Activated CD4-positive, alpha-beta T cell treated with anti-CD3 and anti-CD28 coated beads, Interleukin-2, Interleukin-6, amounts not matched to agents 100 ng/mL and 50 ng/mL, durations not matched to agents 16 hours and 8 hours (primary cell): ENCODE measurements at places on chromosomes 7 and 10.

GRCh38 chr10:118812393-118812740 lies 57.6 kb upstream of the CACUL1 start:
- DNase-seq = no peak

DNA sequence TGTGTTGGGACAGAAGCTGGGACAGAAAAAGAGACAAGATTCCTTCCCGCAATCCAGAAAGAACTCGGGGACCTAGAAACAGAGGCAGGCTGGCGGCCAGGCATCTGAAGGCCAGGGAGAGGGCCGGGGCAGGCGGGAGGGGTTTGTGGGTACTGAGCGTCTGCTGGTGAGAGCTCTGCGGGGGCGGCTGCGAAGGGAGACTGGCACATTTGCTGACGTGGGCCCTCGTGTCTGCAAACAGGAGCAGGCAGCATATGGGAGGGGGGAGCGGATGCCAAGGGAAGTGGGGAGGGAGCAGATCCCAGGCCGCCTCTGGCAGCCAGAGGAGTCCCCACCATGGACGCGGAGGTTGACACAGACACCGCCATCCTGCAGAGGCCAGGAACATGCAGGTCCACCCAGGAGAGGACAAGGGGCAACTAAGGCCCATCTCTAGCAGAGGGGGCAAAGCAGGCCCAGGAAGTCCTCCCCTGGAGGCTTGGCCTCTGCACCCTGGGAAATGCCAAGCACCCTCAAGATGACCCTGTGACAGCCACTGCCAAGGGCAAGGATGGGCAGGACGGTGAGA lies 32.2 kb downstream of the KCNH2 start:
- DNase-seq = no peak

DNA sequence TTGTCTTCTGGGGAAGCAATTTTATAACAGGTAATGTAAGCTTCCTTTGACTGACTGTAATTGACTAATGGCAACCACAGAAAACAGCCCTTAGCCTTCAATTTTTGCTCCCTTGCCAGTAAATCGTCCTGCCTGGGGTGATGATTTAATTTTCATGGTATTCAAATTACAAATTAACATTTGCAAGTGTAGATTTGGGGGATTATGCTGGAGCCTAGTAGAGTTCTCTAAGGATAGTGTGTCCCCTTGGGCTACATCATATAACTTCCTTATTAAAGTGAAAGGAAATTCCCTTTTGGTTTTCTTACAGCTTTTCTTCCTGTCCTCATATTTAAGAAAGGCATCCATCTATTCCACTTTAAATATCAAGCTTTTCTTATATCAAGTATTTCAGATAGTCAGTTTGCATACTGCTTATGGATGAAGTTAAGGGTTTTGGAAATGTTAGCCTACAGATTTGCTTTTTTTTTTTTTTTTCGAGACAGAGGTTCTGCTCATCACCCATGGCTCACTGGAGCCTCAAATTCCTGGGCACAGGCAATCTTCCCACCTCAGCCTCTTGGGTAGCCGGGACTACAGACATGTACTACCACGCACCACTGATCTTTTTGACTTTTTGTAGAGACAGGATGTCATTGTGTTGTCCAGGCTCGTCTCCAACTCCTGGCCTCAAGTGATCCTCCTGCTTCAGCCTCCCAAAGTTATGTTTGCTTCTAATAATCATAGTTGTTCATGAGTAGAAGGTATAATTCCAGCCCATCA lies 35.9 kb upstream of the HDAC9 start:
- DNase-seq = no peak

DNA sequence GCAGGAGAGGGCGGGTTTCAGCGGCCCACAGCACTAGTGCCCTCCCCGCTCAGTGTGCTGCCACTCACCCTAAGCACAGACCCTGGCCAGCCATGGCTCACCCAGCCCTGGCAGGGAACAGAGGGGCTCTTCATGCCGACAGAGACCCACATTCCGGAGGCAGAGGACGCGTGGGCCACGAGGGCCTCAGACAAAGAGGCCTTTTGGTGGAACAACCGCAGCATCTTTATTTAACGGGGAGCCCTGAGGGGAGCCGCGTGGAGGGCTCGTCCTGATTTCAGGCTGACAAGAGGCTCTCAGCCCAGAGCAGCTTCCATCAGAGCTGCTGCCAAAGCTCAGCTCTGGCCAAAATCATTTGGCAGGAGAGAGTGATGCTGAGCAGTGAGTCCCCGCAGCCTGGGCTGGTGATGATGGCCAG lies 127.8 kb downstream of the SH3PXD2A start:
- DNase-seq = no peak

DNA sequence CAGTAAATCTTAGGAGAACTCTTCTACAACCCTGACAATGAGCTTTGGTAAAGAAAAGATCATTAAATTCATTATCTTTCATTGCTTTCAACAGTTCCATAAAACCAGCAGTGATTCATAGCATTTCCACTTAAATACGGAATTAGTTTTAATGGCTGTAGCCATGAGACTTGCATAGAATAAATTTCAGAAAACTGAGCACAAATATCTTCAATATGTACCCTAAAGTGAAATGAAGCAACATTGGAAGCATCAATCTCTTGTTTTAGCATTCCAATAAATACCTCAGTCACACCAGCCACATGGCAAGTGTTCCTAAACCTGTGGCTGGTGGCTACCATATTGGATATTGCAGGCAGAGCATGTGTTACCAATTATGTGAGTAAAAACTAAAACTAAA lies 3.6 kb upstream of the RARRES2 start:
- DNase-seq = no peak

DNA sequence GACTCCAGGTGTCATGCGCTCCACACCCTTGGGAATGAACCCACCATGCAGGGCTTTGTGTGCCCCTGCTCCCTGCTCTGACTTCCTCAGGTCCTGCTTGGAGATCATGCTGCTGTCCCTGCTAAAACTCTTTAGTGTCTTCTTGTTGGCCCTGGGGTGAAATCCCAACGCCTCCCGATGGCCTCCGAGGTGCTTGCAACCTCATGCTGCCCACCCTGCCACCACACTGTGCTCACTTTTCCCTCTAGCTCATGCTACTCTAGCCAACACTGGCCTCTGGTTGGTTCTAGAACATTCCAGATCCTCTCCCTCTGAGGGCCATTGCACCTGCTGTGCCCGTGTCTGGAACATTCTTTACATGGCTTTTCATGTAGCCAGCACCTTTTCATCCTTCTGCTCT lies 227.7 kb downstream of the ADAM12 start:
- no peak for DNase-seq

GRCh38 chr7:50788382-50788781 lies 5.7 kb upstream of the GRB10 start:
- DNase-seq = no peak

DNA sequence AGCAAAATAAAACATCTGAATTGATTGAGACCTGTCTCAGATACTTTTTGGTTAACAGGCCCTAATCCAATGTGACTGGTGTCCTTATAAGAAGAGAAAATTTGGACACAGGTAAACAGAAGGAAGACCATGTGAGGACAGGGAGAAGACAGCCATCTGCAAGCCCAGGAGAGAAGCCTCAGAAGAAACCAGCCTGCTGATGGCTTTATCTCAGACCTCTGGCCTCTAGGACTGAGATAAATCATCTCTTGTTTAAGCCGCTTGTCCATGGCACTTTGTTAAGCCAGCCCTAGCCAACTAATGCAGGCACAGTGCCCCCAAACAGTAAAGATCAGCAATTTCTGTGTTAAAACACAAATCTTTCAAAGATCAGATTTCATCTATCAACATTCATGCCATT lies 41.8 kb upstream of the FIGNL1 start:
- no peak for DNase-seq

DNA sequence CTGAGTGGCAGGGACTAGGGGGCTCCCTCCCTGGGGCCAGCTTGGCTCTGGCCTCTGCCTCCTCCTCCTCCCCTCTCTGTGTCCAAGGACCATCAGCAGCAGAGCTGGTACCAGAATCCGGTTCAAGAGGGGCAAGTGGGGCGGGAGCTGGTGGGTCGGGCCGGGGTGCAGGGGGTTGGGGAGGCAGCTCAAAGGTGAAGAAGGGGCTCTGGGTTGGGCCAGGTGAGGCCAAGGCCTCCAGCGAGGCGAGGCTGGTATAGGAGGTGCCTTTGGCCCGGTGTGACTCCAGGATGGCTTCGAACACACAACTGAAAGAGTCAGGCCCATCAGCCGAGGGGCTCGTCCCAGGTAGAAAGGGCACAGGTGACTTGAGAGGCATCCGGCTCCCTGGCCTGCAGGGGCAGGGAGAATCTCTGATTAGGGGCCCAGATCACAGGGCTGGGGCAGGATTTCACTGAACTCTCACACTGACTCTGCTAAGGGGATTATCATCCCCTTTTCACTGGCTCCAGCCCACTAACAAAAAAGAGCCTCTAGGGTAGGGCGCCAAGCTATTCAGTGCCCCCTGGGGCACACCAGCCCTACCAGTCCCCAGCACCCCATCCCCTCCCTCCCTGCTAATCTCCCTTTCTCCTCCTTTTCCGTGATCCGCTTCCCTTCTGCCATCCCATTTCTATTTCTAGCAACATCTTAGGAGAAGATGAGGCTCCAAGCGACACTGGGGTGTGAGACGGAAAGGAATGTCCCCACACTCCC lies 4.6 kb downstream of the PSD start:
- DNase-seq = no peak

DNA sequence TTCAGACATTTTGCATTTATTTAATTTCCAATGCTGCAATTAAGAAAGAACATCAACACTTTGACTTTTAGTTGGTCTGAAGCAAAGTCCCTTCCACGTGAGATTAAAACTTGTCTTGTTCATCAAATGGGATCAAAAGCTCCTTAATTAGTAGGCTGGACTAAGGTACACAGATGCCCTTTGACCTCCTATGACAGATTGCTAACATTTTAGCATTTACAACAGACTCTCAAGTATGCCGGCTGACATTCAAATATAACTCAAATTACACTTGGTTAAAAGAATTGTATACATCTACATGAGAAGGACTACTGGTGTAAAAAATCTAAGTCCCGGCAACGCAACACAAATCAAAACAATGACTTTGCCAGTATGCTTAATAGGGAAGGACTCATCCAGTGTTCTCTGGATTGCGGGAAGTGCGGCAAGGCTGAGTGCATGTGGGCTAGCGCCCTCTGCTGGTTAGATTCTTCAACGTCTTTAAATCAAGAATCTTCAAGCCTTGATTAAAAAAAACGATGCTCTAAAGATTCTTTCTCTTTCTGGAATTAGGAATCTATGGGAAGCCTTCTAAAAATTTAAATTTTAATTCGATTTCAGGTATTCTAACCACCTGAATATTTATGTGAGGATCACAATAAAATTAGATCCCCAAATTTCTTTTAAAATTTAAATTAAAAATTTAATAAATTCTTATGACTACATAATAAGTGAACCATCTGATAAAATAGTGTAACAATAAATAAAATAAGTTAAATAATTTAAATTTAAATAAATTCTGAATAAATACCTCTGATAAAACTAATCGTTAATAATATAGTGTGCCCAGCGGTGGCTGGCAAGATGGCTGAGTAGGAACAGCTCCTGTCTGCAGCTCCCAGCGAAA lies 444.7 kb downstream of the DGKB start:
- DNase-seq = peak; percentile 58

DNA sequence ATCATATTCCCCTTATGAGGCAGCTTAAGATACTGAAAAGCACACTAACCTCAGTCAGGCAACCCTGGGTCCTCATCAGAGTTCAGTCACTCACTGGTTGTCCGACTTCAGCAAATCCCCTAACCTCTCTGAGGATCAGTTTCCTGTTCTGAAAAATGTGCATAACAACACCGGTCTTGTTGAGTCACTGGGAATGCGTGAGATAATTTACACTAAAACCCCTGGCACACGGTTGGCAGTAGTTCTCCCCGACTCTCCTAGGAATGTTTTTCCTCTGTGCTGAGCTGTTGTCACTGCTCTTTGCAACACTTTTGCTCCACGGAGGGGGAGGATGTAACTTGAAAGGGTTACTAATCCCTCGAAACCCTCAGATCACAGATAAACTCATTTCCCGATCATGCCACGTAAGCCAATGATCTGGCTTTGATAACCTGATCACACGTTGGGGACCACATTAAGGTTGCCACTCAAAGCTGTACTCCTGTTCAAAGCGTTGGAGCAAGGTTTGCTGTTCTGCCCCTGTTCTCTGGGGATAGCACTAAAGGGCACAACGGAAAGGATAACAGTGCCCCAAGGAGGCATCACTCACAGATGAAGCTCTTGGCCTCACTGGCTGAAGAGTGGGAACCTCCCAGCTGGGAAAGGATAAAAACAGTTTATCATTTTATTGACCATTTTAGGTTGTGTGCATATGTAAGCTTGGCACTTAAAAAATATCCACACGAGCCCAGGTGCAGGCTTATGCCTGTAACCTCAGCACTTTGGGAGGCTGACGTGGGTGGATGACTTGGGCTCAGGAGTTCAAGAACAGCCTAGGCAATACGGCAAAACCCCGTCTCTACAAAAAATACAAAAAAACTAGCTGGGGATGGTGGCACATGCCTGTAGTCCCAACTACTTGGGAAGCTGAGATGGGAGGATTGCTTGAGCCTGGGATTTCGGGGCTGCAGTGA lies 5.0 kb upstream of the RBM17 start:
- peak; percentile 97 for DNase-seq

DNA sequence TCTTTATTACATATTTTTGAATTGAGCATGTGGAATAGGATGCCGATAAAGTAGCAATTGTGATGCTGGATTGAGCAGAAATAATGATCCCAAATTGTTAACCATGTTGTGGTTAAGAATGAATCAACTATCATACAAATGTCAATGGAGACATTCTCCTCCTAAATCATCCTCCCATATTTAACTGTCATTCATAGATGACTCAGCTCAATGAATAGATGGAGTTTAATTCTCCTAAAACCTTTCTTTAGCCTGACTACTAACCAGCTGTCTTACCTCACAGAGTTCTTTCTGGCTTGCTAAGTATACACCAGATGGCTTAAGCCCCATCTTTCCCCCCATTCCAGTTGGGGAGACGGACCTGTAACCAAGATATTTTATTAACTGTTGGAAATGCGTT lies 23.4 kb upstream of the NPS start:
- no peak for DNase-seq

DNA sequence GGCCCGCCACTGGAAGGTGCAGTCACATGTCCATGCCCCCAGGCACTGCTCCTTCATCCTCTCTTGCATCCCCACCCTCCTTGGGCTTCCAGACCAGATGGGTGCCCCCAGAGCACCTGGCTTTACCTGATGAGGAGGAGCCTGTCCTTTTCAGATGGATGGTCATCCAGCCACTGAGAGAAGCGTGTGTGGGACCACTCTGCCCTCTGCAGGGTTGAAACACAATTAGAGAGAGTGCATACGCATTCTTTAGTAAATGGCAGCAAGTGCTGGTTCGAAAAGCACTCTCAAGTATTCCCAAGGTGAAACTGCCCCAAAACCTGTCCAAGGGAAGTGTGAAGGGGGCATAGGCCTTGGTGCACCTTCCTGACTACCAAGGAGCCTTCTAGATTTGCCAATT lies 41.6 kb downstream of the HBP1 start:
- DNase-seq = no peak

DNA sequence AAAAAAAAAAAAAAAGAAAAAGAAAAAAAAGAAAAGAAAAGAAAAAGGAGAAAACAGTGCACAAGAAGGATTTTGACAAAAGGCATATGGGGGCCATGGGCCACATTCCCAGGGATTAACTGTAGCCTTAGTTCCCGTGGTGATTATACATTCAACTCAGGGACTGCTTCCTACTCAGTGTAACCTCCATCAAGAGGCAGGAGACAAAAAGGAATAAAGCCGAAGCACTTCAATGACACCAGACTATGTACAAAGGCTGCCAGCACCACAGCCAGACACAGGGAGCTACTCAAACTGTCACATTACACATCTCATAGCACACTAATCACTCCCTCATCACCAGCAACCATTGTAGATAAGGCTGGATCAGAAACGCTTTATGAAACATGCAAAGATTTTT lies 5.1 kb upstream of the PMPCB start:
- DNase-seq = no peak
